ENCODE measurements at places on chromosomes 2 and 18. TPM values are rescaled to one million over a fixed set of nuclear protein-coding genes. Genes with fewer than 3 reads are reported as not detected.

DHRS9 gene
- 23.8 TPM for total RNA-seq

IL36G gene
- total RNA-seq: 27.4 TPM

PAIP2B gene
- total RNA-seq: 9.8 TPM

AOX1 gene
- total RNA-seq: 5.2 TPM

HSPD1 gene
- 127 TPM for total RNA-seq

RGPD3 gene
- 0.04 TPM for total RNA-seq

RAB12 gene
- total RNA-seq: 29.4 TPM

NOP58 gene
- 48.4 TPM for total RNA-seq

DCC gene
- total RNA-seq: not detected

LTBP1 gene
- total RNA-seq: 33.8 TPM

LRP1B gene
- 0.40 TPM for total RNA-seq

CDCA7 gene
- total RNA-seq: 14.5 TPM

GATA6 gene
- total RNA-seq: 0.32 TPM

MATN3 gene
- 0.56 TPM for total RNA-seq

RBMS1 gene
- 28.2 TPM for total RNA-seq

SERPINB3 gene
- 879 TPM for total RNA-seq

ITGB1BP1 gene
- 53.8 TPM for total RNA-seq

NEU2 gene
- total RNA-seq: not detected

GALNT14 gene
- total RNA-seq: 26.7 TPM

C18orf54 gene
- 2.7 TPM for total RNA-seq

LINC00305 gene
- total RNA-seq: not detected

FAM237A gene
- total RNA-seq: not detected

ME2 gene
- total RNA-seq: 16.7 TPM

LOXHD1 gene
- 0.12 TPM for total RNA-seq

CELF4 gene
- total RNA-seq: not detected

SERPINB5 gene
- total RNA-seq: 213 TPM

UCN gene
- total RNA-seq: 0.56 TPM

All from esophagus mucosa (tissue), 1 donor.